Endodermal cell (in vitro differentiated cells): ENCODE measurements at places on chromosomes 7 and 10.

GRCh38 chr10:124117833-124118232 is 24.4 kb upstream of the CHST15 start:
- DNase-seq = no peak

GRCh38 chr7:135206941-135207391 is 4.4 kb downstream of the WDR91 start:
- no peak for DNase-seq

DNA sequence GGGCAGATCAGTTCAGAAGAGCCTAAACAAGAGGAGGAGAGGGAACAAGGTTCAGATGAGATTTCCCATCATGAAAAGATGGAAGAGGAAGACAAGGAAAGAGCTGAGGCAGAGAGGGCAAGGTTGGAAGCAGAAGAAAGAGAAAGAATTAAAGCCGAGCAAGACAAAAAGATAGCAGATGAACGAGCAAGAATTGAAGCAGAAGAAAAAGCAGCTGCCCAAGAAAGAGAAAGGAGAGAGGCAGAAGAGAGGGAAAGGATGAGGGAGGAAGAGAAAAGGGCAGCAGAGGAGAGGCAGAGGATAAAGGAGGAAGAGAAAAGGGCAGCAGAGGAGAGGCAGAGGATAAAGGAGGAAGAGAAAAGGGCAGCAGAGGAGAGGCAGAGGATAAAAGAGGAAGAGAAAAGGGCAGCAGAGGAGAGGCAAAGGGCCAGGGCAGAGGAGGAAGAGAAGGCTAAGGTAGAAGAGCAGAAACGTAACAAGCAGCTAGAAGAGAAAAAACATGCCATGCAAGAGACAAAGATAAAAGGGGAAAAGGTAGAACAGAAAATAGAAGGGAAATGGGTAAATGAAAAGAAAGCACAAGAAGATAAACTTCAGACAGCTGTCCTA is 52.7 kb upstream of the AGBL3 start:
- no peak for DNase-seq

DNA sequence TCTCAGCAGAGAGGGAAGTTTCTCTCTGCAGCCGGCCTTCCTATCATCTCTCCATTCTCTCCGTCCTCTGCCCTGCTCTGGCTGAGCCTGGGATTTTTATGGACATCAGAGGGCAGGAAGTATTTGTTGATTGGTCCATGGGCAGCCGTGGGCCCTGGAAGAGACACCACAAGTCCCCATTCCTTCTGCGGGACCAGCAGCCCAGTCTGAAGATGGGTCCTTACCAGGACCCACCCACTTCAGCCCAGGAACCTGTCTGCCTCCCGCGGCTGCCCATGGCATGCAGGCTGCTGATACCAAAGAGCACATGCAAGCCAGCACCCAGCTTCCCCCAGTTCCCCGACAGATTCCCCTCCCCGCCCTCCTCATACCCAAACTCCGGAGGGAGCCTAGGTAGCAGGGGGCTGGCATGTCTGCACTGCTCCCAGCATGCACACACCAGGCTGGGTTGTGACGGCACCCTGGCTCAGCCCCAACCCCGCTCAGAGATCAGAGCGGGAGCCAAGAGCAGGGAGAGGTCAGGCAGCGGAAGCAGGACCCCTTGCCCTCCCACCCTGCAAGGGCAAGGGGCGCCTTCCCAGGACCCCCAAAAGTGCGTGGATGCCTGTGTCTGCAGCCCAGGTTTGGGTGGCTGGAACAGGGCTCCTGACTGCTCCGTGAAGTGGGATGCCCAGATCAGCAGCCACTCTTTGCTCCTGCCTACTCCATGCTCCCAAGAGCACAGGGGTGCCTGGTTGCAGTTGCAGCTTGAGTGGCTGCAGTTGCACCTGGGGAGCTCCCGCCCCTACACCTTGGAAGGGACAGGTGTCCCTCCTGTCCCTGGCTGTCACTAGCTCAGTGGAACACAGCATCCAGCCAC is 538.6 kb upstream of the POT1 start:
- peak; percentile 53 for DNase-seq

GRCh38 chr10:63670291-63670898 is 149.2 kb downstream of the REEP3 start:
- peak; percentile 66 for DNase-seq

DNA sequence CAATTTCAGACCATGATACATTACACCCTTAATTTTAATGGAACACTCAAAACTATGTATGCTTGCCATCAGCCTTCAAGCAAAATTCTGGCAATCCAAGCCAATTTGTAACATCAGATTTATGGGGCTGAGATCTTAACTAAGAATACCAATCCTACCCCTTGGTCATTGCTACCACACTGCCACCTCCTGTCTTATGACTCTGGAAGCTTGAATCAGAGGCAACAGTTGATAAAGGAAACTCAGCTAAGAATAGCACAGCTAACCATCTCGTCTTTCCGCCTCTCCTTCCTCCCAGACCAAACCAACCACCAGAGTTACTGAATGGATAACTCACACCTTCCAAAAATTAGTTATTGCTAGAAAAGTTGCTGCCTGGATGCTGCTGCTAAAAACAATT is 7.4 kb downstream of the IGF2BP3 start:
- DNase-seq = no peak

DNA sequence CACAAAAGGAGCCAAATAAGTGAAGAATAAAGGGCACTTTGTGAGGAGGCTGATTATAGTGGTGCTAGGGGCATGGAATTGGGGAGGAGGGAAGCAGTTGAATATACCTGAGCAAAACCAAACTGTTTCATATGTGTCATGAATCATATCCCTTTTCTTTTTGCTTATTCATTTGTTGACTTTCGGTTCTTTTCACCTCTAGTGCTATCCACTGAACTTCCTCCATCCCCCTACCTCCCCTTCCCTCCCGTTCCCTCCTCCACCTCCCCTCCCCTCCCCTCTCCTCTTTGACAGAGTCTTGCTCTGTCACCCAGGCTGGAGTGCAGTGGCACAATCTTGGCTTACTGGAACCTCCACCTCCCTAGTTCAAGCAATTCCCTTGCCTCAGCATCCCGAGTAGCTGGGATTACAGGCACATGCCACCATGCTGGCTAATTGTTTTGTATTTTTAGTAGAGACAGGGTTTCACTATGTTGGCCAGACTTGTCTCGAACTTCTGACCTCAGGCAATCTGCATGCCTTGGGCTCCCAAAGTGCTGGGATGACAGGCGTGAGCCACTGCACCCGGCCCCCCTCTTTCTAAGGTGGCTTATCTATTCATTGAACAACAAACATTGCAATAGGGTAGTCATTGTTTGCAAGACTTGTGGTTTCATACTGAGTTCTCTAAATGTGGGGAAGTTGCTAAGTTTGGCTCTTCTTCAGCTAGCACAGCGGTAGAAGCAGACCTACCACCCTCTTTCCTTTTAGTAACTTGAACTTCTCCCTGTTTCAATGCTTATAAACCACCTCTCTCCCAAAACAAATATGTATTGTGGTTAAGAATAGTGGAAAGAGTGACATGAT is 150.4 kb upstream of the PRPS1L1 start:
- peak; percentile 57 for DNase-seq

DNA sequence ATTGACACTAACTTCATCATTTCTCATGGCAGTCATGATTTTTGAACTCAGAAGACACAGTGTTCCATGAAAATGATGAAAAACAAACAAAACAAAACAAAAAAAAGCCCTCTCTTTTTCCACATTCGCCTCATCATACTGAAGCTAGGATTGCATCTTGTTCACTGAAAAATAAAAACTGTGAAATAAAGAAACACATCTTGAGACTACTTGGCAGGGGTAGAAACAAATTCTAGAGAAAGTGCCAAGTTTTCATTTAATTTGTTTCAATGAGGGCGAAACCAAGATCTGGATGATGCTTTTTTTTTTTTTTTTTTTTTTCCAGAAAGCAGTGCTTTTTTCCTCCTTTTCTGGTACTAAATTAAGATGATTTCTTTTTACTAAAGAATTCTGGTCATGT is 350.4 kb upstream of the ETV1 start:
- no peak for DNase-seq

GRCh38 chr10:31134311-31134952 is 102.8 kb upstream of the ZNF438 start:
- peak; percentile 78 for DNase-seq

- DNase-seq = peak; percentile 72
Measured at GRCh38 chr7:108004220-108005142, 1.5 kb upstream of the LAMB1 start.

DNA sequence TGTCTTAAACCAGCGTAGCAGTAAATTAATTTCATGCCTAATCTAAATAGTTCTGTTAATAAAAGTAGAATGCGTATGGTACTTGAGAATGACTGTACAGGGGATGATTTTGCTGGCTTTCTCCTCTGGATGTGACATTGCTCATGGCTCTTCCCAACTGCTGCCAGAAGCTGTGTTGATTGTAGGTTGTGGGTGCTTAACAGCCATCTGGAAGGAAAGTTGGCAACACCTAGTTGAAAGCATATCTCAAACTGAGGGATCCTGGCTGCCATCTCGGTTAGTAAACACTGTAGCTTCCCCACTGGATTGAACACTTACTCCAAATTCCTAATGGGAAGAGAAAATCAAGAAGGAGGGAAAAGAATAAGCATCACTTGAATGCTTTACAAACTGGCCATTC is 130.9 kb downstream of the NXPH1 start:
- no peak for DNase-seq

- peak; percentile 68 for DNase-seq
Measured at GRCh38 chr7:111413739-111414138, 148.6 kb downstream of the IMMP2L start.

GRCh38 chr7:108321359-108321758 is 134.9 kb downstream of the NRCAM start:
- DNase-seq = no peak

DNA sequence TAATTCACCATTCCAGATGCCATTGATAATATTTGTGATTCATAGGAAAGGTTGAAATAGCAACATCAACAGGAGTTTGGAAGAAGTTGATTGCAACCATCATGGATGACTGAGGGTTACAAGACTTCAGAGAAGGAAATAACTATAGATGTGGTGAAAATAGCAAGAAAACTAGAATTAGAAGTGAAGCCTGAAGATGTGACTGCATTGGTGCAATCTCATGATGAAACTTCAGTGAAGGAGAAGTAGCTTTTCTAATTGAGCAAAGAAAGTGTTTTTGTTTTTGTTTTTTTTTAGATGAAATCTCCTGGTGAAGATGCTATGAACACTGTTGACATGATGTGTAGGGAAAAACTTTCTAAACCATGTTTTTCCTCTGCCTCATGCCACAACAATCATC is 18.7 kb upstream of the CD36 start:
- no peak for DNase-seq

- DNase-seq = no peak
Measured at GRCh38 chr10:120505056-120505455, 48.0 kb downstream of the PLPP4 start.

GRCh38 chr10:97001183-97001991 is 169.3 kb downstream of the LCOR start:
- DNase-seq = peak; percentile 43

DNA sequence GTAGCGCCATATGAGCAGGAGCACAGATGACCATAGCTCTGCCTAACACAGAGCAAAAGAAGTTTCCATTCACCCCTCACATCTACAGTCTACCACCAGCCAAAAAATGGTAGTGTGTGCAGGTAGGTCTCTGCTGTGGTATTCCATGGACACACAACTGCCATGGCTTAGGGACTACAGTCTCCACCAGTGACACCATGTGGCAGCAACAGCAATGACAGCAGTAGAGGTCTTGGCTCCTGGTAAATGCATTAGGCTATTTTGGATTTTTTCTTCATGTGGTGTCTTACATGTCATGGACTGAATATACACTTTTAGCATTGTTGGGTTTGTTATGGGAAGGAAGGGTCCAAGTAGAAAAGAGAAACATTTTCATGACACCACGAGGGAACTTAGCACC is 70.1 kb upstream of the CABCOCO1 start:
- DNase-seq = peak; percentile 68

- no peak for DNase-seq
Measured at GRCh38 chr7:716222-716621, 10.3 kb upstream of the DNAAF5 start.

DNA sequence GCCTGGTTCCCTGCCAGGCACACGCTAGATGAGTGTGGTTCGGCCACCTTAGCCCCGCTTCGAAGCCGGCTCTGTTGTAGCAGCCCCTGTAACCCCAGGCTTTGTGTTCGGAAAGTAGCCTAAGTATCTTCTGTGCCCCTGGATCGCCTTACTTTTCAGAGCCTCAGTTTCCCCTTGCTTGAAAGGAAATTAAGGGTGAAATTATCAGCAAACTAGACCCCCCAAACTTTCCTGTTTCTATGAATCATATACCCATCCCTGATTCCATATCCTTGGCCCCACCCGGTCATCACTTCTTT is 312 bp downstream of the PDCD11 start:
- DNase-seq = no peak

GRCh38 chr10:120145107-120145506 is 252.6 kb downstream of the SEC23IP start:
- no peak for DNase-seq

GRCh38 chr10:72425133-72425532 is 70.4 kb upstream of the DNAJB12 start:
- DNase-seq = no peak

DNA sequence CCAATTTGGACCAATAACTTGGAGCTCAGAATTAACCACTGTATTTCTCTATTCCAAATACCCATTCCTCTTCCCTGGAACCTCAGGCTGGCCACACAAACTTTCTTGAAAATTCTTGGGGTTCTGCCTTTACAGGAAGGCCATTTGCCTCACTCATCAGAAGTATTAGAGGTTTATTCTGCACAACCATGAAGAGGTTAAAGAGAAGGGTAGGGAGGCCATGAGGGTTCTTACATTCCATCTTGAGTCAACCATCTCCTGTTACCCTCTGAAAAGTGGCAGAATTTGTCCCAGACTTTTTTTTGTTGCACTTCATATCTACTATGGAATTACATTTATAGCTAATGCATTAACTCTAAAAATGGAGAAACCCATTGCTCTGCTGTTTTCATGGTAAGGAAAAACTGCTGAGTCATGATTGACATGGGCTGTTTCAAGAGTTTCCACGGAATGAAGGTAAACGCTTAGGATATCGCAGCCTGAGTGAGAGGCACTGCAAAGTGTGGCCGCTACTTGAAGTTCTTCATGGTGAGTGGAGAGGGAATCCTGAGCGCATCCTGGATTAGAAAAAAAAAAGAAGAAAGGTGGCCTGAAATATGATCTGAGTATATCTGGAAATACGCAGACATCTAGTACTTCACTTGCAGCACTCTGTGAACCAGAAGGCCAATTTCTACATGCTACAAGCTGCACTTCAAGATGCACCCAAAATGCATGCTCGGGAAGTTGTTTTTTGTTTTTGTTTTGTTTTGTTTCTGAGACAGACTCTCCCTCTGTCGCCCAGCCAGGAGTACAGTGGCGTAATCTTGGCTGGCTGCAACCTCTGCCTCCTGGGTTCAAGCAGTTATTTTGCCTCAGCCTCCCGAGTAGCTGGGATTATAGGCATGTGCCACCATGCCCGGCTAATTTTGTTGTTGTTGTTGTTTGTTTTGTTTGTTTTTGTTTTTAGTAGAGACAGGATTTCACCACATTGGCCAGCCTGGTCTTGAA is 83.7 kb downstream of the KIAA1217 start:
- no peak for DNase-seq

DNA sequence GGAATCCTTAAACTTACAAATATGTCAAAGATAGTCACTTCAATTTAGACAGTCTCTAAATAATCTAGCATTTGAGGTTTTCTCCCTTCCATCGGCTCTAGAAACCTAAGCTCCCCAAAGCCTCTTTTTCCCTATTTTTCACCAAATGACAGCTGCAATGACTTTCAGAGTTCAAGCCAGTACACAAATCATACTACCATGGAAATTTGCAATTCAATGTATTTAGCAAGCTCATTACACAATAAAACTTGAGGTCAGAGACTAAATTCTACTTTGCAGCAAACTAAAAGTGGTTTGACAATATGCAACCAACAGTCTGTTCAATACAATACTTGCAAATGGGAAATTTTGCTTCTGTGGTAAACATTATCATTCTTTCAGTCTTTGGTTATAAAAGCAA is 80.3 kb downstream of the SKIDA1 start:
- no peak for DNase-seq
